ENCODE measurements at places on chromosomes 4 and X.

- no peak for DNase-seq
Measured at GRCh38 chrX:101744085-101744484, 84.4 kb upstream of the ARMCX2 start.

DNA sequence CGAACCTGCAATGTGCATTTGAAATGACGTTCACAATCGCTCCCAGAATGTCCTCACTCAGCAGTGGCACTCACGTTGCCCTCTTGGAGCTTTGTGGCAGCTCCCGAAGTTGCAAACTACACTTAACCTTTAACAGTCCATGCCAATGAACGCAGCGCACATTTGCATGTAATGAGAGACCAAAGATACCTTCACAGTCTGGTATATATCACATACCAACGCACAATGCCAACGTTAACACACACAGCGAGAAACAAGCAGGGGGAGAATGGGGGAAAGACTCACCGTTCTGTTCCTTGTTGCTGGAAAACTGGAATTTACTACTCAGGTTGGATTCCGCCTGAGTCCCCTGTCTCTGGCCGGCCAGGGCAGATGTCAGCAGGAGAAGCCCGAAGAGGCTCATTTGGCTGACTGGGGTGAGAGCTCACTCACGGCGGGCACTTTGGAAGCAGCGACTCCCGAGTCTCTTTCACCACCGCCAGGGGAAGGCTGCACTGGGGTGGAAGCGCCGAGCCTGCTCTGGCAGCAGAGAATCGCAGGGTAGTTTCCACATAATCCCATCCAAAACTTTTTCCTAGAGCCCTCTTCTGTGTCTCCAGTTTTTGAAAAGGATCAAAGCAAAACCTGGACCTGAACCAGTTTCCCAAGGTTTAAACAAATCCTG is 966 bp downstream of the PDGFC start:
- no peak for DNase-seq

DNA sequence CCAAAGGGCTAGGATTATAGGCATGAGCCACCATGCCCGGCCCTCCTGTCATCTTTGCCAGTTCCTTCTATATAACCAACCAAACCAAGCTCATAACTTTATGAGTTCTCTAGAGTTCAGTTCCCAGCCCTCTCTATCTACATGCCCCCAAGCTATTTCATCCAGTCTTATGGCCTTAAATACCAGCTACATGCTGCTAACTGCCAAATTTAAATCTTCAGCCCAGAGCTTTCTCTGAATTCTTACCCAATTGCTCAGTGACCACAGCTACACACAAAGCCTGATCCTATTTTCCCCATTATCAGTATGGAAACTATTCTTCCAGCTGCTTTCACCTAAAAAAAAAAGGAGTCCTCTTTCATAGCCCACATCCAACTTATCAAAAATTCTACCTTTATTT is 23.1 kb downstream of the TMEM184C start:
- DNase-seq = no peak

- DNase-seq = no peak
Measured at GRCh38 chrX:153885968-153886903, at the start of gene L1CAM. Gene L1CAM, minus strand, starts transcription at chrX:153886173. Its CDS starts 10,337 bp downstream, at chrX:153875836.

DNA sequence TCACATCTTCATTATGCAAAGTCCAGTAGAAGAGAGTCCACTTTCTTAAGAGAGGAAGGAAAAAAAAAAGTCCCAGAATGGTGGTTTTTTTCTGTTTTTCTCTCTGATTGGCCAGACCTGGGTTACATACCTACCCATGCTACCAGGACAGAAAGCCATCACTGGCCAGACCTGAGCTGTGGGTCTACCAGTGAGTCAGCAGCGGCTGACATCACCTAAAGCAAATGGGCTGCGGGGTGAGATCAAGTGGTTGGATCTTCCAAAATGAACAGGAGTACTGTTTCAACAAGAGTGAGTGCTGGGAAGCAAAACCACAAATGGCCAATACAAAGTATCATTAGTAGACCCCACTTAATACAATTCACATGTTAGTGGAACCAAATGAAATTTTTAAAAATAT is 1.6 kb upstream of the NDST3 start:
- DNase-seq = no peak

DNA sequence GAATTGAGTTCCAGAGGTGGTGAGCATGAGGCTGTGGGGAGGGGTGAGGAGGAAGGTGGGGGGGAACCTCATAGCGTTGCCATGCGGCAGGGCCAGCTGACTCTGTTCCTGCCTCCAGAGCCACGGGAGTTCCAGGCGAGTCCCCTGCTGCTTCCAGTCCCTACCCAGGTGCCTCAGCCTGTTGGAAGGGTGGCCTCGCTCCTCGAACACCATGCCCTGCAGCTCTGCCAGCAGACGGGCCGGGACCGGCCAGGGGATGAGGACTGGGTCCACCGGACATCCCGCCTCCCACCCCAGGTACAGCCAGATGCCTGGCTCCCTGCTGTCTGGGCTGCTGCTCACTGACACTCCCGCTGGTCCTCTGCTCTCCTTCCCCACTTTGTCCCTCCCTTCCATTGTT is 7.9 kb downstream of the CCDC22 start:
- no peak for DNase-seq

DNA sequence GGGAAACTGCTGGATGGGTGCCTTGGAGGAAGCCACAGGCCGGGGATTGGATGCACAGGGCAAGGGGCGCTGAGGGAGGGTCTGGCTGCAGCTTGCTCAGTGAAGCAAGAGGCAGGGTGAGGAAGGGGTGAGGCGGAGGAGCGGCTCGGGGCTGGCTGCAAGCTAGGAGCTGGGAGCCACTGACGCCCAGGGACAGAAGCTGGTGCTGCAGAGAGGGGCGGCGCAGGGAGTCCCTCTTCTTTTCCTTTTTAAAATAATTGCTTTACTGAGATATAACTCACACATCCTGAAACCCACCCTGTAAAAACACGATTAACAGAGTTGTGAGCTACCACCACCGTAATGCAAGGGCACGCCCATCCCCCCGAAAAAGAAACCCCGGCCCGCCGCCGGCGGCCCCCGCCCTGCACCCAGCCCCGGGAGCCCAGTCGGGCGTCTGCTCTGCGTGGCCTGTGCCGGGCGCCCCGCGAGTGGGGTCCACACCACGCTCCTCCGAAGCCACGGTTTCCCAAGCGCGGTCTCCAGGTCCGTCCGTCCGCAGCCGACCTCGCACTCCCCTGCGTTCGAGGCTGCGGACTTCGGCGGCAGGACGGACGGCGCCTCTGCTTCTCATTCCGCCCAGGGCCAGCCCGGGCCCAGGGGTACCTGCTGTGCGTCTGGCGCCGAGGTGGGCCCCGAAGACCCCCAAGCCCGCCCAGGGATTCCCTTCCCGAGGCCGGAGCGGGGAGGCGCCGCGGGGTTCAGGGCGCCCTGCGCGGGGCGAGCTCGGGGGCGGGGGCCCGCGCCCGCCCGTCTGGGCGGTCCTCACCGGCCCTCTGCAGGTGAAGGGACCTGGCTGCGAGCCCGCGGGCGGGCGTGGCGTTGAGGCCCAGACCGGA is 866 bp upstream of the UVSSA start:
- DNase-seq = no peak

DNA sequence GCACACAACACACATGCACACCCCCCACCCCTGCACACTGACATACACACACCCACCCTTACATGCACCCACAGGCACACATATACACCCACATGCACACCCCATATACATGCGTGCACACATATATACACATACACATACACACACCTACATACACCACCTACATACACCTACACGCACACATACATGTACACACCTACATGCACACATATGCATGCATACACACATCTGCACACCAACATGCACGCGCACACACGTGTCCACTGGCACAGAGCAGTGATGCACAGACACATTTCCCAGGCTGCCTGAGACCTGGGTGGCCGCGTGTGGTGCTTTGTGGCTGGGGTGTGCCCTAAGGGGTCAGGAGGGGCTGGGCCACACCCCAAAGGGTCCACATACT is 31.7 kb downstream of the FGFRL1 start:
- DNase-seq = no peak

DNA sequence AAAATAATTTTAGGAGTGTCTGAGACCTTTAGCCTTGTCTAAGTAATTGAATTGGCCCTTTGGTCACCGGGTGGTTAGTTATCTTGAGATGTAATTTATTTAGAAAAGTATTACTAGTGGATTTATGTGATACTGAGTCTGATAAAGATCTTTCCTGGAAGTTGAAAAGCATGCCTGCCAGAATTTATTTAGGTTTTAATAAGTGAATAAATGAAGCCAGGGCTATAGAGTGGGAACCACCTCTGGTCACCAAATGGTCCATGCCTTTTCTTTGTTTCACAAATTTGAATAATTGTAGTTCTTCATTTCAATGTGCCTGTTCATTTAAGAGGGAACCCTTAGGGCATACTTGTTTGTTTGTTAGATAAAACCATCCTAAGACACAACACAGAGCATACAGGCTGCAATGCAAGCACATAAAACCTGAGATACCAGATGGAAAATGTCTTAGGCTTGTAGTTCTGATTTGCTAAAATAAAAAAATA is 627.8 kb downstream of the ADGRL3 start:
- DNase-seq = no peak

DNA sequence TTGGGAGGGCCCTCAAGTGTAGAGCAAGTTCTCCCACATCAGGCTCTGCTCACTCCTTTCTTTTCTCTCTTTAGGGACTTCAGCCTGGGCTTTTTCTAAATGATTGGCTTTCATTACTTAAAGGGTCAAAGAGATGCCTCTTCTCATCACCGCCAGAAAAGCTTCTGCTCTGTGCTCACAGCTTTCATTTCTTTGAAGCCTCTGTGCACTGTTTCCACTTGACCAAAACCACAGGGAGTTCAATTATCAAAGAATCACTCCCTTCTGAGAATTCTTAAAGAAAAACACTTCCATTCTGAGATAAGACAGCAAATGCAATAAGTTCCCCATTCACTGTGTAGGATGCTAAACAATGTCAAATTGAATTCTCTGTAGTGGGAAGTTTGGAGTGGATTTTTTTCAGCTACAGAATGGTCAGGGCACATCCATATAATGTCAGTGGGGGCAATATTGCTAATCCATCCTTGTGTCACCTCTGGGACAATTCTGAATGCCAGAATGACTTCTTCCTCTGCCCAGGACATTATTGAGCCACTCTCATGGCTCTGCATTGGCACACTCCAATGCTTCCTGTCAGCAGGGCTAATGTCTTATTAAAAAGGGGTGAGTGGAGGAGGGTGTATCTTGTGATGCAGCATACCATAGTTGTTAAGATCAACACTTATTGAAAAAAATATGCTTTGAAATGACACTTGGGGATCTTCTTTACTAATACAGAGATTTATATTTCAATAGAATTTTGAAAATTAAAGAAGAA is 217.6 kb downstream of the SNCA start:
- DNase-seq = no peak

DNA sequence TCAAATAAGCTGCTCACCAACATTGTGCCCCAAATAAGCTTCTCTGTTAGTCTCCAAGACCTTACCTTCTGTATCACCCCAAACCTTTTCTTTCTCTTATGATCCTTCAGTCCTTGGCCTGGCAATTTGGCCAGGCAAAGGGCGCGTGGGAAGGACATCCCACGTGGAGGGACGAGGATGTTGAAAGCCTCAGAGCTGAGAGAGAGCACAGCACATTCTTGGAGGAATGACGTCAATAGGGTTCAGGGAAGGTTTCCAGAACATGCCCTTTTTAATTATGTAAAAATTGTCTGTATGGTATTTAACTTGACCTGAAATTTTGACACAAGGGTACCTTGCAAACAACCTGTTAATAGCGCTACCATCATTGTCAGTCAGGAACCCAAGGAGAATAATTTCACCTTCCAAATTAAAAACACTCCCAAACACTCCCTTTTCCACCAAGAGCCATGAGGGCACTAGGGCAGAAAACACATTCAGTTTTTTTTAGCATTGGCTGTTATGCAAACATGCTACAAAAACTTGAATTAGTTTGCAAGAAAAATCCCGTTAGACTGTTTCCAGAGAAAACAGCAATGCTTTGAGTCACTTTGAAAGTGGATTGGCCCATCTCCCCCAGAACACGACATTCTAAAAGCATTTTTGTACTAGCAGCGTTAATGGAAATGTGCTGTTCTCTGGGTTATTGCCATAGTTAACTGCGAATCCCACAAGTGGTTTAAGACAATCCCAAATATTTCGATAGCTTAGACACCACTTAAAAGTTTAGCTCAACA is 183.2 kb upstream of the PUDP start:
- peak; percentile 80 for DNase-seq

- no peak for DNase-seq
Measured at GRCh38 chr4:184617600-184618196, 31.5 kb downstream of the CASP3 start.

DNA sequence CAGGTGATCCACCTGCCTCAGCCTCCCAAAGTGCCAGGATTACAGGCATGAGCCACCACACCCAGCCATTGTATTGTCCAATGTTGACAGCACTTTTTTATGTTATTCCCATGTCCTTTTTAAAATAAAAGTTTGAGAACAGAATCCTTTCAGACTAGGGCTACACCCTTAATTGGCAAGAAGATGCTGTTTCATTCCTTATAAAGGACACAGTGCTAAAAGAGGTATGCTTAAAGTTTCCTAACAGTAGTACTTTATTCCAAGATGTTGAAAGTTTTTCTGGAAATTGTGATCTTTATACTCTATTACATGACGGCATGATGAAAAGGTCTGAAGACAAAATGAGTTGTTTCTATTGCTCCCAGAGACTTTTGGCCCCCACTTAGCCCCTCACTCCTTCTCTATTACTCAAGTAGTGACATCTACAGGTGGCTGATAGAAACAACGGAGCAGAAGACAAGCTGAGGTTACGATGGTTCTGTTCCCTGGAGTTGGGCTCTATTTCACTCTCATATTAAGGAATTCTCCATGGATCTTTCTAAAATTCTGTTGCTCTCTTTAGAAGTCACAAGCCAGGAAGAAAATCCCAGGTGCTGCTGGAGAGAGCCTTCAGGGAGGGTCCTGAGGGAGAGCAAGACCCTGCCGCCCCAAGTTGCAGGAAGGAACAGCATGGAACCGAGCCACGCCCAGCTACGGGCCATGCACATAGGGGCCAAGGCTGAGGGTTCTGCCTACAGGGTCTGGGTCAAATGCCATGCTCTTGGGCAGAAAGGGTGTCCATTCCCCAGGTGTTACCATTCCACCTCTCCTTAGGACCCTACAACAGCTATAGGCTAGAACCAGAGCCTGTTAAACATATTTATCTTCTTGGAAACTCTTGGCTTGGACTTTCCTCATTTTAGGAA is 22.8 kb downstream of the RPL9 start:
- no peak for DNase-seq

Data from skeletal muscle cell (primary cell).